NCI-H2227 treated with DMSO at 0.1 percent for 48 hours (cell line): ENCODE measurements at places on chromosomes 13 and 19.

DNA sequence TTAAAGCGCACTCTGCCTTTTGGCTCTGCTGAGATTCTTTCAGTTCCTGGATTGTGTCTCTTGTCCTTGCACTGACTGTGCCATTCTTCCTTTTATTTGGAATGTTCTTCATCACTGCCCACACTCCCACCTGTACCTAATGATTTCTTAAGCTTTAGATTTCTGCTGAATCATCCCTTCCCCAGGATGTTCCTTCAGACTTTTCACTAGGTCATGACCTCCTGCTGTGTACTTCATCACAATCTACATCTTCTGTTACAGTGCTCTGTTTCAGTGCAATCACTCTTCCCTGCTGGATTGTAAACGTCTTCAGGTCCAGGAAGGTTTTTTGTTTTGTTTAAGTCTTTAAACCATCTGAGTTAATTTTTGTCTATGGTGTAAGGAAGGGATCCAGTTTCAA lies 281.0 kb downstream of the ATP8A2 start:
- no peak for DNase-seq

DNA sequence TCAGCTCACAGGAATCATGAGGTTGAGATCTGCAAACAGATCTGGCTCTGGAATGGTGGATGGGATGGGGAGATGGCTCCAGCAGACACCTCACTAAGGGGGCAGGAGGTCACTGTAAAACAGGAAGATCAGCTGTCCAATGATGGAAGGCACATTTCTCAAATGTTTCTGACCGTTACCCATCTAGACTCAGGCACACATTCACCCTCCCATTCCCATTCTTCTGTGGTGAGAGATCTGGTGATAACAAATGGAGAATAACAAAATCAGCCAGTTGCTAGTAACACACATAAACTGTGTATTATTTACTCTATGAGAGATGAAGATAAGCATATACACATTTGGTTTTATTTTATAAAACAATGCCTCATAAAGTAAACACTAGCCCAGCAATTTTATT lies 235.9 kb downstream of the TSHZ3 start:
- DNase-seq = no peak

DNA sequence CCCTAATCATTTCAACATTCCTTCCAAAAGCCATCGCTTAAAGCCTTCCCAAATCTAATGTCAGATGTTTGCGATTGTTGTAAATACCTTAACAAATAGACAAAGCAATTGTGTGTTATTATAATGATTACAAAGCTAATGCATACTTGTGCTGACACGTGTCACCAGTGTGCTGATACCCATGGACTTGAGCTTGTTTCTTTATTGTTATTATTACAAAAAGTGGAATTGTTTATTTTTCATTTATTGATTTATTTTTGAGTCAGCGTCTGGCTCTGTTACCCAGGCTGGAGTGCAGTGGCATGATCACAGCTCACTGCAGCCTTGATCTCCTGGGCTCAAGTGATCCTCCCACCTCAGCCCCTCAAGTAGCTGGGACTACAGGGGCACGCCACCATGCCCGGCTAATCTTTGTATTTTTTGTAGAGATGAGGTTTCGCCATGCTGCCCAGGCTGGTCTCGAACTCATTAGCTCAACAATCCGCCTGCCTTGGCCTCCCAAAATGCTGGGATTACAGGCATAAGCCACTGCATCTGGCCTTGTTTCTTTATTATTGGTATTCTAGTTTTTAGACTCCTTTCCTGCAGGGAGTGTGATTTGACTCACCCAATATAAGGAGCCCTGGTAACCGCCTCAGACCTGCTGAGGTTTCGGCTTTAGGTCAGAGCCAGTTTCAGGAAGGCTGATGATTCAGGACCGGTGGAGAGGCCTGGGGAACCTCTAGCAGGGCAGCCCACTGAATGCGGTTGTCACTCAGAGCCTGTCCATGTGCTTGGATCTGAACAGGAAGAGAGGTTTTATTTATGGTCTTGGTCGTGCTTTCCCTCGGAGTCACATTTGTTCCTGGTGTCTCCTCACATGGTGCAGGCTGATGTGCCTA lies 2.1 kb upstream of the FBXO17 start:
- no peak for DNase-seq

DNA sequence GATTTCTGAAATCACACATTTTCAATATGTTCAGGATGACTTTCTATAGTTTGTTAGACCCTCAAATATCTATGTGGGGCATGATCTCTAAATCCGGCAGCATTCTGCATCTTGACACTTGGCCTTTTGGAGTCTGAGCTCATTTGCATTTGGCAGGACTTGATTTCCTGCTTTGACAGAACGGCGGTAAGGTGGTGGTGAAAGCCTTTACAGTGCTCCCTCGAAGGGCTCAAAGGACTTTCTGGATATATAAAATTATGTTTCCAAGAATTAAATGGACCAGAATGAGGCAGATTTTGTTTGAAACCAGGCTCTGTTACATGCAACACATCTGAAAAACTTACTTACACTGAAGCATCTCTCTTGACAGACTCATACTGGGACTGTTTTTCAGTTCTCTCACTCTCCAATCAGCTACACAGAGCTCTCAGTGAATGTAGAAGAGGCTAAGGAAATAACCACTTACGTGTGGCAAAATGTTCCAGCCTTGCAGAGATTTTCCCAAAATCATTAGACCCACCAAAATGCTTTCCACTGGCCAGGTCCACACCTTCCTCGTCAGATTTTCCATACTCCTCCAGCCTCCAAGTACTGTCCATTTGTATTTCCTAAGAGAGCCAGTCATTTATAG lies 207.2 kb downstream of the SPRY2 start:
- no peak for DNase-seq

DNA sequence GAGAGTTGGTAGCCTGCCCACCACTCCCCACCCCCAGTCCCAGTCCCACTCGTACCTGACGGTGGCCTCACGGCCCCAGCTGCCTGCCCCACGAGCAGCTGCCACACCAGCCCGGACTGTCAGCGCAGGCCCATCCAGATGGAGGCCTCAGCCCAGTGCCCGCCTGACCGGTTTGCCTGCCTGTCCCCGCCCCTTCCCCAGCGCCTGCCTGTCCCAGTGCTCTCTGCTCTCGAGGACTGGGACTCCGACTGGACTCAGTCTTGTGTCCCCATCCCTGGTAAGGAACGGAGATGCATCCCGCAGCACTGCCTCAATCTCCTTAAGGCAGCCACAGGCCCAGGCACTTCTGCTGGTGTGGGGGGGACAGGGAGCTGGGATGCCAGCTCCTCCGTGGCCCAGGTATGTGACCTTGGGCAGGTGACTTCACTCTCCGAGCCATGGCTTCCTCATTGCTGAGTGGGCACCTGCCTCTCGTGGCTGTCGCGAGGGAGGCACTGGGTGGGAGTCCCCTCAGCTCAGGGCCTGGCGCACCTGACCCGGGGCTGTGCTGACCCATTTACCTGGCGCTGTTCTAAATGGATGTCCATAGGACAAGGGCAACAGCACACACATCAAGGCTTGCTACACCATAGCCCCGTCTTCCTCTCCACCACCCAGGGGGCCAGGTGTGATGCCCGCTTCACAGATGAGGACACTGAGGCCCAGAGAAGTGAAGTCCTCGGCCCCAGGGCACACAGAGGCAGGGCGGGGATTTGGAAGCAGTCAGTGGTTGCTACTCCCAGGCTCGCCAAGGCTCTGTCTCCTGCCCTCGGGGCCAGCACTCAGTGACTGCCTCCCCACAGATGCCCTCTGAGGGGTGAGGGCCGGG lies at the start of gene NKPD1:
TSS of gene NKPD1 (minus strand) at position 113 of the 868 bp plus-strand sequence. CDS start 832 bp downstream, outside the sequence.
- no peak for DNase-seq
